Stimulated activated CD8-positive, alpha-beta memory T cell treated with anti-CD3 and anti-CD28 coated beads, Interleukin-15, amount 100 ng/mL, for 48 hours (primary cell): ENCODE measurements at places on chromosomes 4 and X.

- DNase-seq = no peak
Observed at GRCh38 chrX:23953908-23954269, 46.1 kb downstream of the CXorf58 start.

DNA sequence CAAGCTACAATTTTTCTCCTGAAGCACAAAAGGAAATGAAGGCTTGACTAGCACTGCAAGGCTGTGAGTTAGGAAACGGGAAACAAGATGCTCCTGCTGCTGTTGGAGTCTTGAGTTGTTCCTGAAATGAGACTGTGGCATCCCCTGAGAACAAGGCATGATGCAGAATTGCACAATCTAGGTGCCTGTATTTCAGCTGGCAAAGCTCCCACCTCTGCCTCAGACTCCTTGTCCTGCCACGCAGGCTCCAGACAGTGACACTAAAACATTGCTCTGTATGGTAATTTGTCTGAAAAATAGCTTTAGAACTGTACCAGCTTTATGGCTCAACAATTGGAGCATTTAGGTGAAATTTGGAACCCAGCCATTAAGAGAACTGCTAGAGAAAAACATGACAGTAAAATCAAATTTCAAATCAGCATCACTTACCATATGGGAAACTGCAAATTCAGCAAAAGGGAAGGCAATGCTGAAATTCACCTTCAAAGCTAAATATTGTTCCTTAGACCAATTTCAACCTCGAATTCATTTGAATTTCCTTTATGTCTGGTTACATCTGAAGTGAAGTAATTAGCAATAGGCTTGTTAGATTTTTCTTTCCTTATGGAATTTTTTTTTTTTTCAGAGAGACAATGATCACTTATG, 103.4 kb downstream of the MFAP3L start:
- no peak for DNase-seq

GRCh38 chr4:118215826-118216225, 137.0 kb downstream of the PRSS12 start:
- DNase-seq = no peak

DNA sequence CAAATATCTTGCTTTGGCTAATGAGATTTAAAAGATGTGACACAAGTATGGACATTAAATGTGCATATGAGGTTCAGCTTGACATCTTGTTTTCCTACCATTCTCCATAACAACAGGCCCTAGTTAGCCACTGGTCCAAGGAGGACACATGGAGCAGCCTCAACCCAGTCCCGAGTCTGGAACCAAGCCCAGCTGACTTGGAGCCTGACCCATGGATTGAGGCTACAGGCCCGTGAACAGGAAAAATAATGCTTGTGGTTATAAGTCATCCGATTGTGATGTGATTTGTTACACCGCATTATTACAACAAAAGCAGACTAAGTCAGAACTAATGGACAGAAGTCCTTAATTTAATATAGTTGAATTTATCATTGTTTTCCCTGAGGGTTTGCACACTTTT, 123.2 kb upstream of the BANK1 start:
- no peak for DNase-seq

DNA sequence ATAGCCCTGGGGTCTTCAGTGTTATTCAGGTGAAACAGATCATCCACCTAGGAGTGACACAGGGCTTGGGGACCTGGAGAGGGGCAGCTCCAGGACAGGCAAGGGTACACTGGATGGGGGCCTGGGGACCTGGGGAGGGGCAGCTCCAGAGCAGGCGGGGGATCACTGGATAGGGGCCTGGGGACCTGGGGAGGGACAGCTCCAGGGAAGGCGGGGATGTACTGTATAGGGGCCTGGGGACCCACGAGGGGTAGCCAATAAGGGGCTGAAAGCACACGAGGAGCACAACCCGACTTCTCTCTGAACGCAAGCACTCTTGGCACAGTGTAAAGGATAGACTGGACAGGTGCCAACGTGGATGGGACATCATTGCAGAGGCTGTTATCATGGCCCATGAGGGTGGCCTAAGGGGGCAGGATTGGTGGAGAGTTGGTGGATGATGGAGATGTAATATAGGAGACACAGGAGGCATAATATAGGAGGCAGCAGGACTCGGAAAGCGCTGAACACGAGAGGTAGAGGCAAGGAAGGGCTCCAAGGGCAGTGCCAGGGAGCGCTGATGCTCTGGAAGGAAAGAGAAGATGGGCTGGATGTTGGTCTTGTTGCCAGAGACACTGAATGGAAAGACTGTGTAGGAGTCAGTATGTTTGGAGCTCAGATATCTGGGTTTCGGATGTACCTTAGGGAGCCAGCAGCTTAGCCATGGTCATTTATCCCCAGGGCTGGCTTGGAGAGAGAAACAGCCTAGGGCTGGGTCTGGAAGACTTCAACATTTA, 37.9 kb upstream of the FGFBP2 start:
- DNase-seq = no peak

DNA sequence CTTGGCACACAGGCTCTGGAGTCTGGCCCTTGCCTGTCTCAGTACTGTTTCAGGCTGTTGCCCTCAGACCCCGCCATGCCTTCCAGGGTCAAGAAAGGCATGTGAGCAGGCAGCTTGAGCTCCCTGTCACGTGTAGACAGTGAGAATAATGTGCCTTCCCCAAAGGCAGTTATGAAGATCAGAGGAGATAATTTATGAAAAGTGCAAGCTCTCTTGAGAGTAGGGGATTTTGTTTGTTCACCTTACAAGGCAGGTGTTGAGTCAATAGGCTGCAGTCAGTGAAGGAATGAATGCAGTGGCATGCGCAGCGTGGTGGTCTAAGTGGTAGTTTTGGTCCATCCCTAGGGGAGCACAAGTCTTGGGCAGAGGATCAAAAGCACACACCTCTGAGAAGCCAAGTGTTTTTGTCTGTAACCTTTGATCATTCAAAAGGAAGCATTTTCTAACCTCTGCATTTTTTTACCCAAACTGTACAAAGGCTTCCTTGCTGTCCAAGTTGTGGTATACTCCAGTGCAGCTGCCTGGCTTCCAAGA, 14.4 kb downstream of the HADH start:
- no peak for DNase-seq

DNA sequence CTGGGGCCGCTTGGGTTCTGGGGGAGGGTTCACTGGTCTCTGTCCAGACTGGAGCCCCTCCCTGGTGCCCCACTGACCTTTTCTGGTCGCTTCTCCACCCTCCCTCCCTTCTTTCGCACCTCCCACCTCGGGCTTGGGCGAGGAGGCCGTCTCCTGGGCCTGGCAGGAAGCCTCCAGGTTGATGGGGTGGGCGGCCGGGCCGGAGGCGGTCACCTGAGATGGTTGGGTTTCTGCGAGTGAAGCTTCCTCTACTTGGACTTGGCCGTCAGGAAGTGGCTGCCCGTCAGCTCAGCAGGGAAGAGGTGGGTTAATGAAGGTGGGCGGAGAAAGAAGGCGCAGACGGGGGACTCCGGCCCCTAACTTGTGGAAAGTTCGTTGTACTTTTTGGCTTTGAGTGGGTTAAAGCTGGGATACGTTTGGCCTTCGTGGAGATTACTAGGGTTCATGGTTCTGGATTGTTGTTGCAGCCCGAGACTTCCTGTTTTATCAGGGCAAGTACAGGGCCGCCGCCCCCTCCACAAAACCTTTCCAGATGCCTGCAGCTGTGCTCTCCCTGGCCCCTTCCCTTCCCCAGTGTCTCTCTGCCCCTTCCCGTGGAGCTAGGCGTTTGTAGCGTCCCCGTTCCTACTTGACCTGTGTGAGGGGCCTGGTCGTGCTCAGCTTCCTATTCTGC, 1.2 kb downstream of the AKAP17A start:
- DNase-seq = no peak

DNA sequence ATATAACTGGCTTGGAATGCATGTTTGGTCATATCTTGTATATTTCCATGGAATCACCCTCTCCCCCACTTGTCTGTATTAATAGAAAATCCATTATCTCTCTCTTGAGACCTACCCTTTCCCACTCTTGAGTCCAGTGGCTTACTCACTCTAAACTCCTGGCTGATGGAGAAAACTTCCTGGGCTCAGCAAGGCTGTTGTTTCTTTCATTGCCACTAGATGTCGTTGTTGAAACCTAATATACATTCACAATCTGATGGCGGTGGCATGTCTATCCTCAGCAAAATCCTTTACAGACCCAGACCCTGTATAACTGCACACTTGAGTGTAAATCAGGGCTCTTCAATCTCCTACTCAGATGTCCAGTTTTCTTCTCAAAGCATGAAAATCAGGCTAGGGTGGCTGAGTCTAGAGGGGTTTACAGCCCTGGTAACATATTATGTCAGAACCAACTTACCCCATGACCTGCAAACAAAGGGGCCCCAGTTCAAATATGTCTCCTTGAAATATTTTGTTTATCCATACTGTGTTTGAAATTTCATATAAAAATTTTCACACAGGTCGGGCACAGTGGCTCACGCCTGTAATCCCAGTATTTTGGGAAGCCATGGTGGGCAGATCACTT, 70.0 kb upstream of the FAM241A start:
- DNase-seq = no peak
